Effector memory CD4-positive, alpha-beta T cell (primary cell): ENCODE measurements at places on chromosomes 3 and 15.

- DNase-seq = no peak
Observed at GRCh38 chr3:177689869-177690268, 492.6 kb upstream of the TBL1XR1 start.

DNA sequence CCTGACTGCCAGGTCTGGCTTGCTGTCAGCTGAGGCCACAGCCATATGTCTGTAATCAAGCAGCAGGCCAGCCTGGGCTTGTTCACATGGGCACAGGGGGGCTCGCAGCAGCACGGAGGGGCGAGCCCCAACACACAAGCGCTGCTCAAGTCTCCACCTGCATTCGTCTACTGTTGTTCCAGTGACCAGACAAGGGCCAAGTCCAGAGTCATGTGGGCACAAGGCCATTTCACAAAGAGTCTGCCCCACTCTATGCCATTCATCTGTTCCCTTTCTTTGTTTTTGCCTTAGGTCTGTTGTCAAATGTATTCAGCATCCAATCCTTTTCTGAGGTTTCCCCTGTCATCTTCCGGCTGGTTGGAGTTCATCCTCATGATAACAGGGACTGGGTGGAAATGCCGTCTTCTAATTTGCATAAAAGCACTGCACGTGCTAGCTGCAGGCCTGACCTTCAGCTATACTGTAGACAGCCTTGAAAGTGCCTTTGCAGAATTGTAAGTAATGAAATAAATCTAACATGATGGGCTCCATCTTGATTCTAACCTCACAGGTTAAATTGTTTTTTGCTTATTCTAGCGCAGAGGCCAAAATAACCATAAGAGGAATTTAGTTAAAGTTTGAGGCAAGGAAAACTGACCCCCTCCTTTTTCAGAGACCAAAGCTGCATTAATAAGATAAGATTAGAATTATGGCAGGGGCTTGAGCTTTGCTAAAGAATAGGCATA, 28.6 kb upstream of the KBTBD12 start:
- DNase-seq = no peak

DNA sequence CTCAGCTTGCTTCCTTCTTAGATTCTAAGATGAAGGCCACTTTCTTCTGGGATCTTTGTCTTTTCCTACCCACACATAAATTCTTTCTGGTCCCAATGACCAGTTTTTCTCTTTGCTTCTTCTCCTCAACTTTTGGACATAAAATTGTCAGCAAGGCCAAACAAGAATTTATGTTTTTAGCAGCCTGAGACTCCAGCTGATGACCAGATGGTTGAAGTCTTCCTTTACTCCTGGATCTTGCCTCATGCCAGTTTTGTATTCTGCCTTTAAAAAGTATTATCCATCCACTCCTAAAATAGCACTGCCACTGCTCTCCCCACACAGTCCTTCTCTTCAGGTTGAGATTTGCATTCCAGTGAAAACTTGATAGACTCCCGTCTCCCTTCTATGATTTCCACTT, 236.0 kb downstream of the VPS13C start:
- no peak for DNase-seq

DNA sequence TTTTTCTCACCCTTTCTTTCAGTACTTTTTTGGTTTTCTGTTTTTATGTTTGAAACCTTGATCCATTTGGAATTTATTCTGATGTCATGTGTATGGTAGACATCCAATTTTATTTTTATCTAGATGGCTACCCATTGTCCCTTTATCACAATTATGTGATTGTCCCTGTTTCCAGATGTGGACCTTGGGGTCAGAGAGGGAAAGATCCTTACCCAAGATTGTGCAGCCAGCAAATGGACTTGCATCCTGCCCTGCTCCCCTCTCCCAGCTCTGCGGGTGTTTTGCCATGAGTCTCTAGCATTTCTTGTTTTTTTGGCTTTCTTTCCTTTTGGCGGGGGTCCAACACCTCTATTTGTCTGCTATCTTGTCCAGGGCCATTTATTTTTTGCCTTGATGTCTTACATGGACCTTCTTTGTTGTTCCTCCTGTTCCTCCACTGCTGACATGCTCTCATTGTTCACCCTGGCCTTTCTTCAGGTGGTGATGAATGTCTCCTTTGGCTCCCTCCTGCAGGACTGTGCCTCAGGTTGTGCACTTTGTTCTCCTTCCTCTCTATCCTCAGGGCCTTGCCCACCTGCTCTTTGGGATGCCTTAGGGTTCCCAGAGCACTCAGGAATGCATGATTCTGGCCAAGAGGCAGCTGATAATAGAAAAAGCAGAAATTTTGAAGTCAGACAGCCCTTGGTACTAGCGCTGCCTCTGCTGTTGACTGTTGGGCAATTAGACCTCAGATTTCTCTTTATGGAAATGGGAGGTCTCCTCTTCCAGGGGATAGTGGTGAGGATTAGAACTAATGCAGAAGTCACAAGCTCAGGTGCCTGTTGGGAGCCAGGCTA, 84.3 kb downstream of the EEFSEC start:
- no peak for DNase-seq

- DNase-seq = no peak
Observed at GRCh38 chr3:192128060-192128459, 599.3 kb downstream of the FGF12 start.
